Ovary (tissue), 10 donors: ENCODE measurements at places on chromosomes 11 and 22. TPM values are rescaled to one million over a fixed set of nuclear protein-coding genes. Genes with fewer than 3 reads are reported as not detected.

The ISX gene
- total RNA-seq: not detected

- DNase-seq: no peak
Observed at GRCh38 chr22:48908547-48908946, 919.1 kb downstream of the BRD1 start.

GRCh38 chr11:11931461-11932055 lies 76.9 kb downstream of the DKK3 start:
- DNase-seq: no peak

GRCh38 chr11:61472282-61472681 lies 36.3 kb upstream of the LRRC10B start:
- no peak for DNase-seq

GRCh38 chr11:16982256-16982671 lies 31.9 kb downstream of the PLEKHA7 start:
- DNase-seq: no peak
